ENCODE measurements at places on chromosomes 4 and X.

DNA sequence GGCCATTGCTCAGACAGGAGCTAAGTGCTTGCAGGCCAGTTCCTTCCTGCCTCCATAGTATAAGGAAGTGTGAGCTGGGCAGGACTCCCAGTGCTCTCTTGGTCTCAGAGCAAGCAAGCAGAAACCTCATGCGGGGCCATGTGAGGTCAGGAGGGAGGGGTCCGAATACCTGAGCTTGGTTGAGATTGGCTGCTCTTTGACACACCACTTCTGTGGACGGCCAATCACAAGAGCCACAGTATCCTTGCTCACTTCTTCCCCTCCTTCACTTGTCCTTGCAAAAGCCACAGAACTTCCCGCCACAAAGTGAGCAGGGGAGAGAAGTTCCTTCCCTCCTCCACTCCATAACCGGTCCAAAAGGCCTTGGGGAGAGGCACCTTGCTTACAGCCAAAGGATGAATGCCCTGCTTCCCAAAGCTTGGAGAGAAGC, 56.7 kb downstream of the PRPS1 start:
- peak; percentile 93 for DNase-seq

- DNase-seq = no peak
These were observed 112.0 kb upstream of the PABPC4L start for GRCh38 chr4:134313591-134313990.

DNA sequence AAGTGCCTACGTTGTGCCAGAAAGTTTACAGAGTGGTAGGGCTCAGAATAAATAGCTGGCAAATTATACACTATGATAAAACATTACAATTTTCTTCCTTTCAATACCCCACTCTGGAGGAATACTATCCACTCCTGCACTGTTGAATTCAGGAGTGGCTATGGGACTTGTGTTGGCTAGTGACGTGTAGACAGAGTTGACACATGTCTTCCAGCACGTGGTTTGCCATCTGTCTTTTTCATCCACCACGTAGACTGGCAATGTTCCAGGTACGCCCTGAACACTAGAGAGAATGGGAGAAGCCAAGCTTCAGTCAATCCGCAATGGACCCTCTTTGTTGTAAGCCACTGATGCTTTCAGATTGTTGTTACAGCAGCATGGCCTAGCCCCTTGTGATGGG, 168.8 kb upstream of the RBPJ start:
- no peak for DNase-seq

- no peak for DNase-seq
These were observed 1753.7 kb upstream of the AGA start for GRCh38 chr4:179195887-179196286.

DNA sequence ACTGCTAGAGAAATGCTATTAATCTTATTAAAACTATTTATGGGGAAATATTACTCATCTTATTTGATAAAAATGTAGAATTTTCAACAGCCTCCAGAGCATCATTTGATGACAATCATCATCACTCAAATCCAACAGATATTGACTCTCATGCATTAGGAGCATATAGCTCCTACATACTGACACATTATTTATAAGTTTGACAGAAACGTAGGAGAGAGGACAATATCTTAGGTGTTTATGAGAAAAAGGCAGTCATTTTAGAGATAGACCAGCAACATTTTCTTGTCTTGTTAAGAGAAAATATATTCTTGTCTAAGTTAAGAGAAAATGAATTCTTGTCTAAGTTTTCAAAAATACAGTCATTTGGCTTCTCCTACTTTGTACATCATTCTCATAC, 2550.2 kb downstream of the PCDH7 start:
- no peak for DNase-seq

- DNase-seq = no peak
These were observed 58.8 kb upstream of the LHFPL1 start for GRCh38 chrX:112738347-112739033.

- DNase-seq = no peak
These were observed 443.9 kb downstream of the INPP4B start for GRCh38 chr4:142402156-142402555.

- no peak for DNase-seq
These were observed 11.2 kb upstream of the MORF4L2 start for GRCh38 chrX:103697687-103698086.

GRCh38 chr4:94843216-94843615, 85.5 kb downstream of the BMPR1B start:
- DNase-seq = no peak

- peak; percentile 54 for DNase-seq
These were observed 73.7 kb downstream of the BEND2 start for GRCh38 chrX:18146954-18147353.

DNA sequence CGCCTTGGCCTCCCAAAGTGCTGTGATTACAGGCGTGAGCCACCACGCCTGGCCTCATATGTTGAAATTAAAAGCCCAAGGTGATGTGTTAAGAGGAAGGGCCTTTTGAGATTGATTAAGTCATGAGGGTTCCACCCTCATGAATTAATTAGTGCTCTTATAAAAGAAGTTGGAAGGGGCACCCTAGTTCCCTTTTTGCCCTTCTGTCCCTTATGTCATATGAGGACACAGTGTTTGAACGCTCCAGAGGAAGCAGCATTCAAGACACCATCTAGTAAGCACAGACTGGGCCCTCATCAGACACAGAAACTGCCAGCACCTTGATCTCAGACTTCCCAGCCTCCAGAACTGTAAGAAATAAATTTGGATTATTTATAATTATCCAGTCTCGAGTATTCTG, 5.1 kb upstream of the APLN start:
- peak; percentile 25 for DNase-seq

DNA sequence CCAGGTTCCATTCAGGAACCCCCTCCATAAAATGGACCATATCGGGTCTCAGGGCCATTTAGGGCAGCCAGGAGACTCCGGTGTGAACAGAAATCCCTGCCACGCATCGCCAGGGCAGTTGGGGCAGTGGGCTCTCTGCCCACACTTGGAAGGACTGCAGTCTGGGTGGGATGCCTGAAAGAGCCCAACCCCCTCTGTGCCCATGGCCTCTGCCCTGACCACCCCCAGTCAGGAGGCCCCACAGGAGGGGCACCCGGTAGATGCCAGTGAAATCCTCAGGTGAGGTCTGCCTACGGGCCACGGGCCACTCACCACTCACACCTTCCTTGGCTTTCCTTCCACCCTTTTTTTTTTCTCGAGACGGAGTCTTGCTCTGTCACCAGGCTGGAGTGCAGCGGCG, 4.8 kb downstream of the PRAF2 start:
- DNase-seq = no peak
